ENCODE measurements at places on chromosomes 2 and 18.

- no peak for DNase-seq
Measured at GRCh38 chr2:210461401-210461800, 15.2 kb downstream of the LANCL1 start.

GRCh38 chr2:74576863-74577229, 22.3 kb downstream of the DOK1 start:
- DNase-seq = peak; percentile 26

DNA sequence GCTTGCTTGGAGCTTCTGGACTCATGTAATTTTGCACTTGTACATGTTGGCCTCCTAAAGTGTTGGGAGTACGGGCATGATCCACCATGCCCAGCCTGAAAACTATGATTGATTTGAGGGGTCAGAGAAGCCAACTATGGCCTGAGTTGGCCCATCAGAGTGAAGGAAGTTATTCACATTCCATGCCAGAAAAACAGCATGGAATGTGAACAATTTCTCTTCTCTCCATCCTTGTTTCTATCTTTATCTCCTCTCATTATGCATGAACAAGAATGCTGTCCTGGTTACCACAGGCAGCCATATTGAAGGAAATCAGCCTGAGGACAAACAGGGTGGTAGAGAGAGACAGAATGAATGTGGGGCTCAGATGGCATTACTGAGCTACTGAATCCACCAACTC, 3.5 kb upstream of the CD226 start:
- DNase-seq = no peak

- DNase-seq = peak; percentile 71
Measured at GRCh38 chr2:11753886-11754699, 7.7 kb downstream of the LPIN1 start.

DNA sequence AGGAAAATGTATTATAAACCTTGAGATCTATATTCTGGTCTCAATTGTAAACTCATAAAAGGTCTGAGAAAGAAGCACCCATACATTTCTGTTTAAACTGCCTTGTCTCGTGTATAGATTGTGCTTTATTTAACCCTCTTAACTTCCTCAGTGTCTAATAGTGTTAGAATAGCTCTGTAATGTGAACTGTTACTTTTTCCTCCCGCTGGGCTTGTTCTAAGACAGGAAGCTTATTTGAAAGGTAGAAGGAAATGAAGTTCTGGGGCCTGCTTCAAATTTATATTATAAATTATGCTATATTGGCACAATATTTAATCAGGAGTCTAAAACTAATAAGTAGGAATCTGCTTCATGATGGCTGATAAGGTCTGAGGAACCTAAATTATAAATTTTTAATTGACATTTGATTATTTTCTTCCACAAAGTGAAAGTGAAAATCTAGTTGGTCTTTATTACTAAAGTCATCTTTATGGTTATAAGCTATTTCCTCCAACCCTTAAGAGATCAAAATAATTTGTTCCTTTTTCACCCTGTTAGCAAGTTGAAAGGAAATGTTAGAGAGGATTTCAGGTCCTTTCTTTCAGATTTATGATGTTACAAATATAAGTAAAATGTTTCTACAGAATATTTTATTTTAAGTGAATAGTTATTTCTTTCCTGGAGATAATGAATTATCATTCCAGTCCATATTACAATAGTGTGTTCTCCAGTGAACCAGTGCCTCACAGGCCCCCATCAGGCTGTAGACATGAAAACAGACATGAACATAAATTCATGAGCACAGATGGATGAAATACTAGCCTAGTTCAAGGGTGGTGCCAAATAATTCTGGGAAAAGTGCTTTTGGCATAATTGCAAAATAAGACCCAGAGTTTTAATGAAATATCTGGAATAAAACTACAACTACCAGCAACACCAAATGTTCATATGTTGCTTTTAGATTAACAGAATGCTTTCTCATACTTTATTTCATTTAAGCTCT, 7.9 kb downstream of the MFSD6 start:
- no peak for DNase-seq

GRCh38 chr2:117587310-117587709, 227.2 kb upstream of the DDX18 start:
- DNase-seq = no peak

DNA sequence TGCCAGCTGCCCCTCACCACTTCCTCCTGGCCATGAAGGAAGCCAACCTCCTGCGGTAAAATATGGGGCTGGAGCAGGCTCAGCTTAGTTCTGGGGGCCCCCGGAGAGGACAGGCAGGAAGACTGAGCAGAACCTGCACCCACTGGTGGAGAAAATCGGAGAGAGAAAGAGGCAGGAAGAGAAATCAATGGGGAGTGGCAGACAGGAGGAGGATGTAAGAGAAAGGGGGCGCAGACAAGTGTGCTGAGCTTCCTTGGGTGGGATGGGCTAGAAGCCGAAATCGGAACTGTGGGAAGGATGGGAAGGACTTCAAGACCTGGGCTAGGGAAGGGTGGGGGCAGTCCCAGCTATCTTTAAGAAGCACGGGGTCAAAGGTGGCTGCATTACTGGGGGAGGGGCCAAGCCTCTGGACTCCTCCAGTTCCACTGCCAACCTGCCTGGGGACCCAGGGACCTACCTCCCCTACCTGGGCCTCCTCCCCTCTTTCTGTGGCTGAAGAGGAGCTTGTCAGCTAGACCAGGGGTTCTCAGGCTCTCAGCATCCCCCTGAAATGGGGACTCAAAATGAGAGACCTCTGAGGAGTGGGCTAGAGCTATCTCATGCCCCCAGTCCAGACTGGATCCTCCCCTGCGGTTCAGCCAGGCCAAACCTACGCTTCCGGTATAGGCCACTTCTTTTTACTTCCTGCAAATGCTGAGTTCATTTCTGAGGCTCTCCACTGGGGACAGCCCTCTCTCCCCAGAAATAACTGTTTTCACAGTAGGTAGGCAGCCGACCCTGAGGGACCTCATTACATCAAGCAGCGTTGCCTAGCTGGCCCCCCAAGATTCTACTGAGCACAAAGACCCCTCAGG, 33.6 kb upstream of the B3GNT7 start:
- peak; percentile 14 for DNase-seq

GRCh38 chr2:16683576-16683975, 17.9 kb upstream of the CYRIA start:
- DNase-seq = no peak

DNA sequence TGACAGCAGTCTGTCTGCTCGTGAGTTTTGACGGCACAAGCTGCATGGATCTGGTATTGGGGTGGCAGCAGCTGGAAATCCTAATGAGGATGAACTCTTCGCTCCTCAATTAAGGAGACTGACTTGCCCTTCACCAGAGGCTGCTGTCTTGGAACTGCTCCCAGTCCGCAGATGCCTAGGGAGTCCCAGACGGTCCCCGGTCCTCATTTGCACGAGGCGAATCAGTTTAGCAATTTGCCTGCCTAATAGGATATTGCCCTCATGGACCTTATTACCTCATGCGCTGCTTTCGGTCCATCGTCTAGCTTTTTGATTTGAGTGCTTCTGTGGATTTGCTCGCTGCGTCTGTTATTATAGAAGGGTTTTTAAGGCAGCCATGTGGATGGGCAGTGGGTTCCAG, 40.6 kb downstream of the ASAP2 start:
- DNase-seq = no peak

DNA sequence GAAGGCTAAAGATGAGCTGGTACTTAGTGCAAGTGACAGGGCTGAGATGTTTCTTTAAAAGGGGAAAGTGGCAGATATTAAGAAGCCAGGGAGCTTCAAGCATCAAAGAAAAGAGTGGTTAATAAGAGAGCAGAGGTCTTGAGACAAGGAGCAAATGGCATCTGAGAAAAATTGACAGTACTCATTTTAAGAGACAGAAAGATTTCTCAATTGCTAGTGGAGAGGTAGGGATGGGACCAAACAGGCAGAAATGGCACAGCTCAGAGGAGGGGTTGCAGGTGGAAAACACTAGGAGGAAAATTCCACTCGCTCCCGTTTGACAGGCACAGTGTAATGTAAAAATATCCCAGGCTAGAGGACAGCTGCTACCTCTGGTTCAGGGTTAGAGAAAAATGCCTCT, 593.4 kb upstream of the LRATD1 start:
- no peak for DNase-seq

DNA sequence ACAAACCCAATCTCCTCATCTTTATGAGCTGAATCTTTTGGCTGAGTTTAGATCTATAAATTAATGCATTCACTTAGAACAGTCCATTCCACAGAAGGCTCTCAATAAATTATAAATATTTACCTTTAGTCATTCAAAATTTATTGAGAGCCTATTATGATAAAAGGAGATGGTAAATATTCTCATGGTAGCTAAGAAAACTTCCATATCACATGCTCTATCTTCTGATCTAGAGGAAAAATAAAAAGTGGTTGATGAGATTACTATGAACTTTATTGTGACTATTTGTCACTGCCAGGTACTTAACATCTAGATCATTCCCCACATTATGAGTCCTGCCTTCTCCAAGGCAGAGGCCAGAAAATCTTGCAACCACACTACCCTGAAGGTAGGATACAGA, 62.4 kb downstream of the L3MBTL4 start:
- no peak for DNase-seq

GRCh38 chr2:209977386-209978239, 24.8 kb upstream of the RPE start:
- DNase-seq = no peak

DNA sequence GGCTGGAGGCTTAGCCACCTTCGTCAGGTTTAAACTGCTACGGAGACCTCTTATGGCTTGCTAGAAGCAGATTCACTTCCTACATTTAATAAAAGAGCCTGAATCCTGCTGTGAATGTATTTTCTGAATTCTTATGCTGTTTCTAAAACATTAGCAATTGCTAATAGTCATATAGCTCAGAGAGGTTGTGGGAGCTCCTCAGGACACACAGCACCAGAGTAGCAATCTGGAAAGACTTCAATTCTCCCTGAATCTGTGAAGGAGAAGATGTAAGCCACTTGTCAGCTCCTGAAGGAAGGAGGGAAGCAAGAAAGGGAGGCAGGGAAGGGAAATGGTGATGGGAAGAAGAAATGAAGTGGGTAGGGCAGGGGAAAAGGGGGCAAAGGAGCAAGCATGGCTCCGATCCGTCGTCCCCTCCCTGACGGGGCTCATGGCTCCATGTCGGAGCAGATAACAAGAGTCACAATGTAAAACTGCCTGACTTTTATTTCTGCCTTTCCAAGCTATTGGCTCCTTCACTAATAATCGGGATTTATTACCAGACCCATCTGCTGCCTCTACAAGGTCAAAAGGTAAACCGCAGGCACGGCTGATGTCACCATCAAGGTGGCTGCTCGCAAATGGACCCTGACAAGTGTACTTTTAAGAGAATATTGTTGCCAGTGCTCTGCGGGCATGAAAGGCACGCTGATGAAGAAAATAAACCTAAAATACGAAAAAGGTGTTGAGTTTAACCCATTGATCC, 656.0 kb upstream of the SALL3 start:
- DNase-seq = no peak

- no peak for DNase-seq
Measured at GRCh38 chr2:3293221-3293620, 84.4 kb downstream of the EIPR1 start.

GRCh38 chr2:166891727-166892126, 3.4 kb downstream of the XIRP2 start:
- DNase-seq = no peak

GRCh38 chr2:163419000-163419830, 316.6 kb downstream of the FIGN start:
- no peak for DNase-seq

- DNase-seq = no peak
Measured at GRCh38 chr2:108835040-108835439, 48.5 kb downstream of the CCDC138 start.

- DNase-seq = no peak
Measured at GRCh38 chr18:9738266-9738969, 30.3 kb downstream of the RAB31 start.

GRCh38 chr2:206531996-206532543, 88.7 kb downstream of the ADAM23 start:
- no peak for DNase-seq

Data from CD4-positive, alpha-beta T cell treated with Interleukin-1 beta for 1 hour (primary cell).